Stimulated activated CD4-positive, alpha-beta T cell treated with anti-CD3 and anti-CD28 coated beads, Interleukin-15, amount 100 ng/mL, for 24 hours (primary cell): ENCODE measurements at places on chromosomes 2 and 18.

- no peak for DNase-seq
Observed at GRCh38 chr18:3384664-3385563, 65.1 kb upstream of the TGIF1 start.

DNA sequence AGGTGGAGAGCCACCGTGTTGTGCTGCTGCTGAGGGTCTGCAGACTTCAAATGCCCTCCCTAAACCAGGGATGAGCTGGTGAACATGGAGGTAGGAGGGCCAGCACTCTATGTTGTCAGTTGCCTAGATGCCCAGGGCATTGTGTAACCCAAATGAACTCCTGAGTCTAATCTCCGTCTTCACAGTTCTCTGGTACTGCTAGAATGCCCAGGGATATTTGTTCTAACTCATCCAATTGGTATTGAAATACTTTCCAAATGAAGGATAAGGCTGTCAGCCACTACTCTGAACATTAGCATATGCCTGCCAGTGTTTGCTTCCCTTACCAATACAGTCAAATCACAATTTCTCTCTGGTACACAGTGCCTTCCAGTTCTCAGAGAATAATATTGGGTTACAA lies 492.6 kb downstream of the SLC4A3 start:
- no peak for DNase-seq

DNA sequence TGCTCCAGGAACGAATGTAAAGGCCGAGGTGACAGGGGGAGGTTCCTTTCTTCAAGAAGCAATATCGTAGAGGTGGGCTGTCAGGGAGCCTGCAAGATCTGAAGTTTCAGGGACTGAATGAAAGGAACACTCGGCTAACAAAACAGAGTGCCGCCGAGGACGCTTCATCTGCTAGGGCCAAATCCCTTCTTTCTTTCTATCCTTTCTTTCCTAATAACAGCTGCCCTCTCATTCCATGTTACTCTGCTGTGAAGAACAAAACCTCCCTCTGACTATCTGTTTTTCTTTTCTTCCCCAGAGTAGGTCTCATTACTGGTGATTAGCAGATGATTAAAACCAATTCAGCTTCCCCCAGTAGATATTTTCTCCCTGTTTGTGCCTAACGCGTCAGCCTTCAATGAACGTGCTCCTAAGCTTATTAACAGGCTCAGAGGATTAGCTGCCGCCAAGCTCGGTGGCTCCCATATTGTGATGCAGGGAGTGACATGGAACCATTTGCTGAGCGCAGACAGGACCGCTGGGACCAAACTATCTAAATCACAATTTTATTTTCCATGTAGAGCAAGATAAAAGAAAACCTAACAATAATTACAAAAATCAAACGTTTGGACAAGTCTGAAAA lies 414.6 kb downstream of the TMEM182 start:
- no peak for DNase-seq

DNA sequence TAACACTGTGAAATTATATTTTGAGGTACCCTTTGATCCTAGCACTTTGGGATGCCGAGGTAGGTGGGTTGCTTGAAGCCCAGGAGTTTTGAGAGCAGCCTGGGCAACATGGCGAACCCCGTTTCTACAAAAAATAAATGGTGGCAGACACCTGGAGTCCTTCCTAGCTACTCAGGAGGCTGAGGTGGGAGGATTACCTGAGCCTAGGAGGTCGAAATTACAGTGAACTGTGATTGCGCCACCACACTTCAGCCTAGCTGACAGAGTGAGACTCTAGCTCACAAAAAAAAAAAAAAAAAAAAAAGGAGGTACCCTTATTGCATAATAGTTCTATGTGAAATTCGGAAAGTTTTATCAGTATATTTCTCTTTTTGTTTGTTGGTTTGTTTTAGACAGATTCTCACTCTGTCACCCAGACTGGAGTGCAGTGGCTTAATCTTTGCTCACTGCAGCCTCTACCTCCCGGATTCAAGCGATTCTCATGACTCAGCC lies 59.2 kb upstream of the SCYGR2 start:
- no peak for DNase-seq

DNA sequence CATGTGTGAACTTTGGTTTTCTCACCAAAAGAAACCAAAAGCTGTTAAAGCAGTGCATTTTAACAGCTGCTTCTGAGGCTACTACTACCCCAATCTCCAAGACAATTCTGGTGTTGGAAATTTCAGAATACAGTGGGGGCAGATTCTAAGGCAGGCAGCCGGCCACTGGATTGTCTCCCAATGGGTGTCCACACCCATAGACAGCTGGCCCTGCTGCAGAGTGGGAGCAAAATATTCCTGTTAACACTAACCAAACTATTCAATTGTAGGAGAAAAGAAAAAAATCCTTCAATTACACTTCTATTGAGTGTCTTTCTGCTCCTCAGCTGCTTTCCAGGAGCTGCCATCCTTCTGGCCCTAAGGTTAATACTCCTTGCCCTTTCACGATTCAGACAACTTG lies 223.7 kb downstream of the ALK start:
- DNase-seq = no peak

- no peak for DNase-seq
Observed at GRCh38 chr2:126041391-126042047, 614.4 kb upstream of the GYPC start.

- no peak for DNase-seq
Observed at GRCh38 chr18:50842846-50843245, 23.0 kb upstream of the MRO start.

- DNase-seq = peak; percentile 7
Observed at GRCh38 chr18:6414723-6415417, at the start of gene L3MBTL4. Gene L3MBTL4 (minus strand): TSS chr18:6414911. CDS start chr18:6311625, 103,286 bp downstream.

DNA sequence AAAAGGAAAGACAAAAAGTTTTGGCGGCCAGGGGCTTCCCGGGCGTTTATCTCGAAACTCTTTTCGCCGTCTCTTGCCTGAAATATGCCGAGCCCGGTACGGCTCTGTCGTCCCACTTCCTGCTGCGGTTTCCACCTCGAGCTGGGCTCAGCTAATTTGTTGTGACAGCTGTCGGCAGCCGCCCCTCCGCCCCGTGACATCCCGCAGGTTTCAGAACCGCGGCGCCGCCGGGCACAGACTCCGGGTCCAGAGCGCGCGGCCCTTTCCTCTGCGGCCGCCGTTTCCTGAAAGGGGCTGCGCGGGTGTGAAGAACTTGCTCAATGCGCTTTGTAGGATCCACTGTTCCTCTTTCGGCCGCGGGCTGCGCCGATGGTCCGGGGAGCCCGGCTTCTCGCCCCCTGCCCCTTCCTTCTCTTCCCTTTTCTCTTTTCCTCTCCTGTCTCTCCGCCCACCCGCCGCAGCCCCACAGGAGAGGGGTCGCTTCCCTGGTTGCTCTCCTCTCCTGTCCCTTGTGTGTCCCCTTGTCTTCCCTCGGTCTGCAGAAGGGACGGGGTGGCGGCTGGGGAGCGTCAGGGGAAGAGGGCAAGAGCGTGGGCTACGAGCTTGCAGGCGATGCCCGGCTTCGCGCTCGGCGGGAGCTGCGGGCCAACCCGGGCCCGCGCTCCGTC lies 648 bp downstream of the ARID5A start:
- peak; percentile 92 for DNase-seq

DNA sequence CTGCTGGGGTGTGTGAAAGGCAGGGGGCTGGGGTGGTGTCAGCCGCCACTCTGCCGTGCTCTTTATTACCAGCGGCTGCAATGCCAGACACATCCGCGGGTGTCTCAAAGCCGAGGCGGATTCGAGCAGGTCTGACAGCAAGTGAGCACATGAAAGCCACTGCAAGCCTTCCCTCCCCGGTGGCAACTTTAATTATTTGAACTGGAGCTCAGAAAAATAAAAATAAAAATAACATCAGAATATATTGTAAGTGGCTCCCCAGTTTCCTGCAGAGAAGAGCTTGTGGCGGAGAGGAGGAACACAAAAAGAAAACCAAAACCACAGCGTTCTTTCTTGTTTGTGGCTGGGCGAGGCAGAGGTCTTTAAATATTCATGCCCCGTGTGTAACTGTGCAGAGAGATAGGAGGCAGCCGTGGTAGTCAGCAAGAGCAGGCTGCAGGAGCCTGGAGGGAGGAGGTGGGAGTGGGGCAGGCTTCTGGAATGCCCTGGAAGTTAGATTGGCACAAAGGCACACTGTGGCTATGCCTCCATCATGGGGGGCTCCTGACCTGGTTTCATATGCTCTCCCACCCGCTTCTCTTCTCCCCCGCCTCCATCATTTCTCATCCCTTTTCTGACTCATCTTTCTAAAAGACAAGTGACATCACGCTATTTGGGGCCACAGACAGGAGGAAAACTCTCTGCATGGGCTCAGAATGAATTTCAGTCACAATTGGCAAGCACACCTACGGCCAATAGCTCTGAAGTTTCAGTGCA lies 199.8 kb downstream of the CLIP4 start:
- DNase-seq = peak; percentile 70

DNA sequence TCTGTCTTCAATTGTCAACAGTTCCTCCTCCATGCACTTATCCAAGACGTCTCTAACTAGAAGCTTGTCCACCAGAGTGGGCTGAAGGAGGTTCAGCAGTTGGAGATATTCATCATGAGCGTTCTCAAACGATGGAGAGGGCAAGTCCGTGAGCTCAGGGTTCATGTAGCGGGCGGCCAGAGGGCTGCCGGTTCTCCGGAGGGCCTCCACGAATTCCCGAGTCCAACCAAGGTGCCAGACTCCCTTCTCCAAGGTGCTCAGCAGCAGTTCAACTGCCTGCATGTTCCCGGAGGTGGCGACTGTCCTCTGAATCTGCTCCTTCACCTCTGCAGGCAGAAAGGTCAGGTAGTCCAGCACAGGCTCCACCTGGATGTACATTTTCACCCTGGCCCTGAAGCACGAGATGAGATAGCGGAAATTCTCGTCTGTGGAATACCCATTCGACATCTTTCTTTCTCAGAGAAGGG lies 590 bp downstream of the IFIH1 start:
- peak; percentile 41 for DNase-seq

DNA sequence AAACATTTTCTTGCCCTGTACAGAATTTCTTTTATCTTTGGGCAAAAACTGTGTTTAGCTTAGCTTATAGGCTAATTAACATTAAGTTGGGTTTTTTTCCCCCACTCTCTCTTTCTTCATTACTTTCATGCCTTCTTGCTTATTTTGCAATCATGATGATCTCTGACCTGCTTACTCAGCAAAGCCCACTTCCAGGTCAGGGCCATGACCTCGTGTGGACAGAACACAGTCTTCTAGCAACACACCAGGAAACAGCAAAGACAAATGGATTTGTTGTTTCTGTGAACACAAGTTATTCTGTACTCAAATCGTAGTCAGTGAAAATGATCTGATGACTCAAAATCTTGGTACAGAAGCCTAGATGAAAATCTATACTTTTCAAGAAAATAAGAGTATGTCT lies 60.7 kb downstream of the SPATS2L start:
- DNase-seq = no peak

DNA sequence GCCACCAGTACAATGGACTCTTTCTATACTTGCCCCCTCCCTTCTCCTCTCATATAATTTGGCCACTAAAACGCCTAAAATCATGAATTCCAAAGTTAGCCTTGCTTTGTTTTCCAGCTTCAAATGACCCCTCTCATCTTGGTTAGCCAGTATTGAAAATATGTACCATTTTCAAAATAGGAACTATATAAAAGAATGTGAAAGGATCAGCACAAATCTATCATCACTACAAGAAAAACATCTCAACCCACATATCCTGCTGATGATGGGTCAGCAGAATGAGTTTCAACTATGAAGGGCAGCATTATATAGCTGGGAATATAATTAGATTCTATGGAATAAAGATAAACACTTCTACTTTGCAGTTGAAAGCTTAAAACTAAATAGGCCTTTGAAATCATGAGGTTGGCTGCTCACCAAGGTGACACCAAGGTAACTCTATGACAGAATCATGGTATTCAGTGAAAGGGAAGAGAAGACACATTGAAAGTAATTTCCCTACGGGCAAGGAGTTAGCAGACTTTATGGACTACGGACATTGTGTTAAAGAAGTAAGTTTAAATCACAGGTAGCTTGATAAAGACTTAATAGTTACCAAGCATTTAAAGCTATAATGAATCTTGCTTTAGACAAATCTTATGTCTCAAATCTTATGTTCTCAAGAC lies 873.0 kb downstream of the CPS1 start:
- DNase-seq = no peak

- DNase-seq = no peak
Observed at GRCh38 chr2:62597323-62597722, 91.3 kb upstream of the TMEM17 start.

- DNase-seq = no peak
Observed at GRCh38 chr2:60836491-60836890, 44.9 kb upstream of the REL start.

GRCh38 chr2:103792042-103792441 lies 1030.2 kb downstream of the TMEM182 start:
- DNase-seq = no peak

GRCh38 chr18:45670281-45670962 lies 53.6 kb upstream of the SLC14A1 start:
- DNase-seq = peak; percentile 72

DNA sequence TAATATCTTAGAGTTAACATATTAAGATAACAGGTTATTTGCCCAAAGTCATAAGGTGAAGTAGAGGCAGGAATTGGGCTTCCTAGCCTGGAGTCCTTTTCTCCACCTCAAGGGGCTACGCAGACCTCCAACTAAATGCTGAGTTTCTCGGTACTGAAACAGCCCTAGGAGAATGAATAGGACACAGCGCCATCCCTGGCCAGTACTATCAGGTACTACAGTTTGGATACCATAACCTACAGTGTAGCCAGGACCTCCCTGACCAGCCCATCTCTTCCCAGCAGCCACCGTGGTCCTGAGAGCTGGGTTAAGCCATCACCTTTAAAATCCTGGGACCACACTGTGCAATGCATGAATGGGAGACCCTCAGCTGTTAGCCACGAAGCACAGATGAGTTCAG lies 15.7 kb downstream of the CASP8 start:
- no peak for DNase-seq

- peak; percentile 57 for DNase-seq
Observed at GRCh38 chr2:147331790-147332419, 512.9 kb upstream of the ACVR2A start.

DNA sequence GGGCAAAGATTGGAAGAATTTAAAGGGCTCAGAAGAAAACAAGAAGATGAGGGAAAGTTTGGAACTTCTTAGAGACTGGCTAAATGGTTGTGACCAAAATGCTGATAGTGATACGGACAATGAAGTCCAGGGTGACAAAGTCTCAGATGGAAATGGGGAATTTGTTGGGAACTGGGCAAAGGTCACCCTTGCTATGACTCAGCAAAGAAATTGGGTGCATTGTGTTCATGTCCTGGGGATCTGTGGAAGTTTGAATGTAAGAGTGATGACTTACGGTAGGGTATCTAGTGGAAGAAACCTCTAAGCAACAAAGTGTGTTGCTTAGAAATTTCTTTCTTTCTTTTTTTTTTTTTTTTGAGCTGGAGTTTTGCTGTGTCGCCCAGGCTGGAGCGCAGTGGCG lies 6.0 kb upstream of the IL1A start:
- DNase-seq = no peak

GRCh38 chr2:54630858-54631497 lies 92.5 kb upstream of the EML6 start:
- no peak for DNase-seq

GRCh38 chr2:44825702-44826101 lies 115.8 kb upstream of the SIX3 start:
- no peak for DNase-seq

DNA sequence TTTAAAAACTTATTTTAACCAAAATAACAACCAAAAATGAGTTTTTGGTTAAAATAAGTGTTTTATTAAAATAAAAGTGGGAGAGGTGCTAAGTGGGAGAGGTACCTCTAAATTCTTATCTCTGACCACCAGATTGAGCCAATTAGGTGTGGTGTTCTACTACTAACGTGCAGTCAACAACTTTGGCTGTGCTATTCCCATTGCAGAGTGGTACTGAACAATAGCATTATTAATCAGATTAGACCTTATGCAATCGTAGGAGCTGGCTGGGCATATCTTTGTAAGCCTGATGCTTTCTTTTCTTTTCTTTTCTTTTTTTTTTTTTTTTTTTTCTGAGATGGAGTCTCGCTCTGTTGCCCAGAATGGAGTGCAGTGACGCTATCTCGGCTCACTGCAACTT lies 38.9 kb downstream of the RAB27B start:
- DNase-seq = no peak
